Stimulated activated CD8-positive, alpha-beta memory T cell treated with anti-CD3 and anti-CD28 coated beads, Interleukin-15, amount 100 ng/mL, for 48 hours (primary cell): ENCODE measurements at places on chromosomes 5 and 9.

GRCh38 chr5:32092938-32093812, 80.9 kb downstream of the GOLPH3 start:
- peak; percentile 50 for DNase-seq

GRCh38 chr5:142896325-142897007, 126.3 kb downstream of the ARHGAP26 start:
- DNase-seq, result no peak

DNA sequence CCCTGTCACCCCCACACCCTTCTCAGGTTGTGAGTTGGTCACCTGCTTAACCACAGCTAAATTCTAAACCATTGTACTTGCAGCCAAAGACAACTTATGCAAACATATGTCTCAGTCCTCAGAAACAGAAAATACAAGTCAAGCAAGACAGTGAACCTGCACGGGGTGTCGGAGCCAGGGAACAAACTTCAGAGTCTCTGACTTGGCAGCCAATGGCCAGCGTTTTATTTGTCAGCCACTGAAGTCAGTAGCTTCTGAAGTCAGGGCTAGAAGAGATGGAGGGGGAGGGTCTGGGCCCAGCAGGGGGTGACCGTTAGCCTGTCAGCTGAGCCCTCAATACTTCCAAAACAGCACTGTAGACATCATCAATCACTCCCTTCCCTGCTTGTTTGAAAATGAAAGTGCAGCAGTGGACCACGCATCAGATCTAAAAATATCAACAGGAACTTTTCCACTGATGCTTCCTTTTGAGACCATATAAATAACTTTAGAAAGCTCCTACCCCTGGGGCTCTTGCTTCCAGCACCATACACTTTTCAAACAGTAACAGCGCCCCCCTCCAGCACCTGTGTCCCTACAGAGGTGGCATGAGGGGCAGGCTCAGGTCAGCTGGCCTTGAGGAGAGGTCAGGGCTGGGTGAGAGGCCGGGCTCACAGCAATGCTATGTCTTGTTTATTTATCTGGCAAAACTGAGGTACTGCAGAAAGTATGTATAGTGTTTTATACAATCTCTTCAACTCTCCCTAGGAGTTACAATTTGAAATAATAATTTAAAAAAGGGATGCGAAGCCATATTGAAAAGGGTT, 142.5 kb downstream of the ACER2 start:
- DNase-seq, result no peak

- DNase-seq, result peak; percentile 66
Measured at GRCh38 chr9:107340920-107341632, 58.0 kb downstream of the RAD23B start.

DNA sequence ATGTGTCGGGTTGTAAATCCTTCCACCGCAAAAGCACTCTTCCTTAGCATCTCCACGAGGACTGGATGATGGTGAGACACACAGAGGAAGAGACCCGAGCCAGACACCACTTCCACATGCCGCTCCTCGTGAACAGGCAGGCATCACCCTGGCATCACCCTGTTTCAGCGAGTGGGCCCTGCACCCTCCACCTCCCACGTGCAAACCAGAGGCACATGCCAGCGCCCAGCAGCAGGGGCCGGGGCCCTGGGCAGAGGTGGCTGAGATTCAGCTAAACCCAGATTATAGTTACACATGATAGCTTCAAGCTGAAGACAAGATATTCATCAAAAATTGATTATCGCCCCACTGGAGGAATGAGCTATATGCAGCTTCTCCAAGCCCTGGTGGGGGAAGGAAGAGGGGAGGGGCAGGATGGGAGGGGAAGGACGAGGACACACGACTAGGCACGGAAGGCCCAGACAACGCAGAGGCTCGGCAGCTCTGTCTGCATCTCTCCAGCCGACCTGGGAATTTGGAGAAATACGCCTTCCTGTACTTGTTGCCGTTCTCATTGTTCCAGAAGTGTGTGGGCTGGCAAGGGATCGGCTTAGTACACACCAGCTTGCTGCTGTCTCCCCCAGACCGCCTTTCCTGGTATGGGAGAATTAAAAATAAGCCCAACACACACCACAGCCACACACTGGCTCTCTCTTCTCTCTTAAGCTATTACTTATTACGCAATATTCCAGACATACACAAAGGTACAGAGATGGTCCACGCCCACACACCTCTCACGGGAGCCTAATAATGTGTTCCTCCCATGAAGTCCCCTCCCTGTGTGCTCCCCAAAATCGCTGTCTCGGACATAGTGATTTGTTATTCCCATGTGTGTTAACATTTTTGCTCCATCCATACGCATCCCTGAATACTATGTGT, 50.4 kb upstream of the ZNF354A start:
- DNase-seq, result no peak

GRCh38 chr9:112496074-112496722, 9.6 kb downstream of the KIAA1958 start:
- DNase-seq, result no peak

DNA sequence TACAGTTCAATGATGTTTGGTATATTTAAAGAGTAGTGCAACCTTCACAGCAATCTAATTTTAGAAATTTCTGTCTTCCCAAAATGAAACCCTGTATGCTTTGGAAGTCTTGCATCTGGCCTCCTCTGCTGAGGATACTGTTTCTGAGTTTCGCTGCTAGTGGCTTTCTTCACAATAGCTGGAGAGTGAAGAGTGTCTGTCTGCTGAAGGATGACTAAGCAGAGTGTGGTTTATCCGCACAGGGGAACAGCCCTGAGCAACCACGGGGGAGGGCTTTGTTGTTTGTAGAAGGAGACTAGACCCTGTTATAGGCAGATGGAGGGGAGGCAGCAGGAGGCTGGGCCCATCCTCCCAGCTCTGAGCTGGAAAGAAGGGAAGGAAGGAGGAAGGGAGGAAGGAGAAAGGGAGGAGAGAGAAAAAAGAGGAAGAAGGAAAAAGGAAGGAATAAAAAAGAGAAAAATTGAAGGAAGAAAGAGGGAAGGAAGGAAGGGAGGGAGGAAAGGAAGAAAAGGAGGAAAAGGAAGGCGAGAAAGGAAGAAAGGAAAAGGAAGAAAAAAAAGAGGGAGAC, 10.5 kb upstream of the IRX2 start:
- DNase-seq, result no peak

DNA sequence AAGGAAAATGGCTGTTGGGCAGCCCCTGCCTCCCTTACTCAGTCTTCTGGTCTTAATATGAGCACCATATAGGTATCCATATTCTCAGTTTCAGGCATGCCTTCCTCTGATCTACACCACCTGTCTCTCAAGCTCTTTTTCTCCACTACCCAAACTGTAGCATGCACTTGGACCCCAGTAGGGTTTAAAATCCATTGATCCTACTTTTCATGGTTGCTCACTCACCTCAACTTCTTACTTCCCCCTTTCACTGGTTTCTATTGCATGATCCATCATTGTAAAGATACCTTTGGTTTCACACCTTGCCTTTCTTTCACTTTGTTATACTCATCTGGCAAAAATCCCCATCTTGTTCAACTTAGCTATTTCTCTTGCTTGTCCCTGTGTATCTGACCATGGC, 159.4 kb downstream of the KDM4C start:
- no peak for DNase-seq

- DNase-seq, result no peak
Measured at GRCh38 chr9:127520941-127521918, 69.9 kb downstream of the LRSAM1 start.

GRCh38 chr5:17604951-17605350, 968 bp downstream of the TAF11L11 start:
- DNase-seq, result no peak
